ENCODE measurements at places on chromosomes 1 and 21.

- DNase-seq, result no peak
These were observed 15.9 kb downstream of the CAMTA1 start for GRCh38 chr1:6801199-6801598.

- no peak for DNase-seq
These were observed 27.3 kb upstream of the MAGOH start for GRCh38 chr1:53265581-53265980.

- no peak for DNase-seq
These were observed 26.9 kb downstream of the CDK18 start for GRCh38 chr1:205531191-205532025.

GRCh38 chr1:184972315-184973055, 1.8 kb downstream of the NIBAN1 start:
- no peak for DNase-seq

DNA sequence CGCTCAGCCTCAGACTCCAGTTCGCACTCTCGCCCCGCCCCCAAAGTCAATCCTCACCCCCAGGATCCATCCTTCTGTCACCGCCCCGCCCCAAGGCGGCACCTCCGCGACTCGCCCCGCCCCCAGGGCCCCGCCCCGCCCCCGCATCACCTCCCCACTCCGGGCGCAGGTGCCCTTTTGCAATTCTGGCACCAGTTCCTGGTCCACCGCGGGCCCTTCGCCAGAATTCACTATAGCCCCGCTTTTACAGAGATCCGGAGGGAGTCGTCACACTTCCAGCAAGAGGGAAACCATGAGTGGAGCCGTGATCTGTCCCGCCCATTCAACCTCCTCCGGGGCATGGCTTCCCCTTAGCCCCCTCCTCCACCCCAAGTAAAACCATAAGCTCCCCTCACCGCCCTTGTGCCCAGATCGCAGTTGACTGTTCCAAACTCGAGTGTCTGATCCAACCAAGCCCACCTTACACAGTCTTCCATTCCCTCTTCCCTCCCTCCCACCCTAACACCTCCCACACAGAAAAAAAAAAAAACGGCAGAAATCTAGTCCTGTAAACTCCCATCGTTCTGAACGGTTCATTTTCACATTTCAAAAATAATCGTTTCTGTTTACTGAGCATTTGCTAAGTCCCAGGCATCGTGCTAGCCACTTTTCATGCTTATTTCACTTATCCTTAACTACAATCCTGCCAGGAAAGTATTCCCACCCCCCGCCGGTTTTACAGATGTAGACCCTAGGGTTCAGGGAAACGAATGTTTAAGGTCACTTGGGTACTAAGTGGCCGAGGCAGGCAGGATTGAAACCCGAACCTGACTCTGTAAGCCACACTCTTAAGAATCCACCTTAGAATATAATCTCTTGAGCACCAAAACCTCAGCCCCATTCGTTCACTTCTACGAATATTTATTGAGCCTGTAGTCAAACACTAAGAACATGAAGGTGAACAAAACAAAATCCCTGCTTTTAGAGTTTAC, 1.3 kb upstream of the DNAJC16 start:
- DNase-seq, result no peak

- DNase-seq, result no peak
These were observed 30.5 kb downstream of the SLC9A1 start for GRCh38 chr1:27124405-27124804.

GRCh38 chr21:32172106-32172505, 106.7 kb downstream of the MIS18A start:
- no peak for DNase-seq

DNA sequence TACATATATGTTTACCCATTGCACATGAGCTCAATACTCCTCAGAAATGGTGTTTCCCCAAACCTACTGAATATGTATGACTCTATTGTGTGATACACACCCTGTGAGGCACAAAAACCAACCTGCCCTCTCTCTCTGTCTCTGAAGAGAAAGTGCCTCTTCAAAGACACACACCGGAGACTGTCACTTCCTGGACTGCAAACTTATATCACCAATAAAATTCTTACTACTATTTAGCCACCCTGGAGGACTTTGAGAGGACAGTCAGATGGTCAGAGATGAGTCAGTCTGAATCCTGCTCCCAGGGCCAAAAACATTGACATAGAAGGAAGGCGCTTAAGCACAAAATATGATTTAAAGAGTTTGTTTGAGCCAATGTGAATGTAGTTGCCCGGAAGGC, 110.4 kb downstream of the PPIAL4G start:
- no peak for DNase-seq

- DNase-seq, result no peak
These were observed 1.6 kb upstream of the SESN2 start for GRCh38 chr1:28257736-28258135.

GRCh38 chr1:185406691-185407009, 89.6 kb upstream of the IVNS1ABP start:
- no peak for DNase-seq

DNA sequence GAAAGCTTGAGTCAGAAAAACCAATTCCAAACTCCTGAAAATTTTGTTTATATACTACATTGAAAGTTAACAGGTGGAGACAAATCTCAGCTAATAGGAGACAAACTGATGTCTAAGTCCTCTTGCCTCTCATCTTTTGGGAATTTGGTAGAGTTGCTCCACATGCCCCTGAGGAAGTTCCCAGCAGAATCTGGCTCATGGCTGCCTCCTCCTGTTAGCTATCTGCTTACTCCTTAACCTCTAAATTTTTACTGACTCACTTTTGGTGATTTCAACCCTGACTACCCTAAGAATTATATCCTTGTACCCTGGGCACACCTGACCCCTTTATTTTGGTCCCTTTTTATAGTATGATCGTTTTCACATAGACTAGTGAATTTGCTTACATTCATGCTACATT, 633.7 kb upstream of the USP24 start:
- no peak for DNase-seq

GRCh38 chr1:182395906-182396305, 4.3 kb upstream of the GLUL start:
- DNase-seq, result no peak

DNA sequence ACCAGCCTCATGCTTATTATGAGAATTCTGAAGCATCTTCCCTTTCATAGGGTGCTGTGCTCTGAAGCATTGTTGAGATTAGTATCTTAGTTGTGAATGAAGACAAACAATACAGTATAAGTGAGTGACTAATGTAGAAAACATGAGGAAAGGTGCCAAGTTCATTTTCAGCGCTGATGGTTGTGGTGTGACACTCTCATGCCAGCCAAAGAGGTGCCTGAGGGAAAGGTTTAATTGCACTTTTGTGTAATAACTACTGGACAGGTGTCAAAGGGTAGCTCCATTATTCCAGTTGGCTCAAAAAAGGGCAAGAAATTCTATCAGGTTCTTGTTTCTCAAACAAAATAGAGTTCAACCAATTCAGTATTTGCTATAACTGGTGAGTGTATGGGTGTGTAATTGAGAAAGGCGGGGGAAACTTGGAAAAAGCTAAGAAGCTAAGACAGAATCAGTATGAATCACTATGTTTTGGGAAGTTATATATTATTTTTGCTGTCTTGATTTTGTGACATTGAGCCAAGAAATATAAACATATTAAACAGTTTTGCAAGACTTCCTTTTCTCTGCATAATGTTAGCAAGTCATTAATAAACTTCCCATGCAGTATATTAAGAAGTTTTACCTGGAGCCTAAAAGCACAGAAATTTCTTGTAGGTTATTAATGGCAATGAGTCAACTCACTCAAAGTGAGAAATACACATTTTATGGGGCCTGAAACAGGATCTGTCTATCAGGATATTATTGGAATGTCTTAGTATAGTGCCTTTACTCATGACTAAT, 31.8 kb downstream of the KCNK2 start:
- DNase-seq, result no peak

- DNase-seq, result no peak
These were observed 5.1 kb upstream of the FRRS1 start for GRCh38 chr1:99771513-99771918.

- DNase-seq, result no peak
These were observed 223.5 kb downstream of the KIF26B start for GRCh38 chr1:245378311-245378722.

- no peak for DNase-seq
These were observed 650 bp downstream of the PCNX2 start for GRCh38 chr1:233294913-233295236.

GRCh38 chr1:203056012-203056411, 29.7 kb downstream of the PPFIA4 start:
- DNase-seq, result no peak

DNA sequence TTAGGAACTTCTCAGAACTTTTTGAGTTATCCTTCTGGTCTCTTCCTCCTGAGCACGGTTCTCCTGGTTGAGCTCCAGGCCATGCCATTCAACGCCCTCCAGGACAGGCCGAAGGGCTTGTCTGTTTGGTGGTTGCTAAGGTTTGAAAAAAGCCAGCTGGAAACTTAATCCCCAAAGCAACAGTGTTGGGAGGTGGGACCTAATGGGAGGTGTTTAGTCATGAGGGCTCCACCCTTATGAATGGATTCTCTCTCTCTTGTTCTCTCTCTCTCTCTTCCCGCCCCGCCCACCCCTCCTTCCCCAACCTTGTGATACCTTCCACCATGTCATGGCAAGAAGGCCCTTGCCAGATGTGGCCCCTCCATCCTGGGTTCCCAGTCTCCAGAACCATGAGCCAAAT, 829 bp downstream of the KCNE1 start:
- DNase-seq, result no peak

- DNase-seq, result no peak
These were observed 63.8 kb downstream of the FBXO2 start for GRCh38 chr1:11590395-11590794.

- no peak for DNase-seq
These were observed 39.1 kb upstream of the ENAH start for GRCh38 chr1:225691861-225692516.

- peak; percentile 49 for DNase-seq
These were observed 126.5 kb upstream of the TNFSF4 start for GRCh38 chr1:173333581-173333980.

DNA sequence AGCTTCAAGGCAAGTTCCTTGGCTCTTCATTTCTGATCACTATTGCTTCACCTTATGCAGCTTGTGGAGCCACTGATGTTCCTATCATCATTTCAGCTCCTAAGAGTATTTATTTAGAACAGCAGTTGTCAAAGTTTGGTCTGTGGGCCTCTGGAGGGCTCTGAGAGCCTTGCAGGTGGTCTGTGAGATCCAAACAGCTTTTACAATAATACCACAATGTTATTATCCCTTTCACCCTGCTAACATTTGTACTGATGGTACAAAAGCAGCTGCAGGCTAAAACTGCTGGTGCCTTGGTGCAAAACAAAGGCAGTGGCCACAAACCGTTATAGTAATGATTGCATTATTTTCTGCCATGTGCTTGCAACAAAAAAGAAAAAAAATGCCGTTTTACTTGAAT, 33.8 kb downstream of the PATJ start:
- no peak for DNase-seq

- no peak for DNase-seq
These were observed 13.7 kb downstream of the UBR4 start for GRCh38 chr1:19196331-19196730.

DNA sequence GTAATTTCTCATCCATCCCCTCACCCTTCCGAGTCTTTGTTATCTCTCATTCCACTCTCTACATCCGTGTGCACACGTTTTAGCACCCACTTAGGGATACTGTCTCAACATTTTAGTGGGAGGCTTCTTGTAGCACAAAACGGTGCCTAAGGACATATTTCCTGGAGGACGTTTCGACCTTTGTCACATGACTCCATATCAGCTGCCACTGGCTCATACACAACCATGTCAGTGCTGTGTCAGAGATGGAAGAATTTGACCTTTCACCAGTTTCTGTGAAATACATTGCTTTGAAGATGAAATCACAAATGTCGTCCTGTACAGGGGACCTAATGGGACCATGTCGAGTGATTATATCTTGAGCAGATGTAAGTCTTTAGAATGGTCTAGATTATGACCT, 15.6 kb downstream of the B3GALT5 start:
- DNase-seq, result no peak

- peak; percentile 25 for DNase-seq
These were observed 556.8 kb downstream of the PTPRU start for GRCh38 chr1:29793101-29793546.

DNA sequence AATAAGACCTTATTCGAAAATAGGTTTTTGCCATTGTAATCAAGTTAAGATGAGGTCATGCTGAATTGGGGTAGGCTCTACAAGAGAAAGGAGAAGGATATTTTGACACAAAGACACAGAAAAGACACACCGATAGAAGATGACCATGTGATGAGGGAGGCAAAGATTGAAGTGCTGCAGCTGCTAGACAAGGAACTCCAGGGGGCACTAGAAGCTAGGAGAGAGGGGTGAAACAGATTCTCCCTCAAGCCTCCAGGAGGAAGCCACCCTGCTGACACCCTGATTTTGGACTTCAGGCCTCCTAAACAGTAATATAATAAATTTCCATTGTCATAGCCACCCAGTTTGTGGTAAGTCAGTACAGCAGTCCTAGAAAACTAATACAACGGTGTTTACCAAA, 506.8 kb upstream of the CAMK1G start:
- DNase-seq, result peak; percentile 20

GRCh38 chr1:15472587-15472986, 3.3 kb upstream of the CELA2B start:
- no peak for DNase-seq

- no peak for DNase-seq
These were observed 84.0 kb downstream of the MDM4 start for GRCh38 chr1:204600203-204600602.

DNA sequence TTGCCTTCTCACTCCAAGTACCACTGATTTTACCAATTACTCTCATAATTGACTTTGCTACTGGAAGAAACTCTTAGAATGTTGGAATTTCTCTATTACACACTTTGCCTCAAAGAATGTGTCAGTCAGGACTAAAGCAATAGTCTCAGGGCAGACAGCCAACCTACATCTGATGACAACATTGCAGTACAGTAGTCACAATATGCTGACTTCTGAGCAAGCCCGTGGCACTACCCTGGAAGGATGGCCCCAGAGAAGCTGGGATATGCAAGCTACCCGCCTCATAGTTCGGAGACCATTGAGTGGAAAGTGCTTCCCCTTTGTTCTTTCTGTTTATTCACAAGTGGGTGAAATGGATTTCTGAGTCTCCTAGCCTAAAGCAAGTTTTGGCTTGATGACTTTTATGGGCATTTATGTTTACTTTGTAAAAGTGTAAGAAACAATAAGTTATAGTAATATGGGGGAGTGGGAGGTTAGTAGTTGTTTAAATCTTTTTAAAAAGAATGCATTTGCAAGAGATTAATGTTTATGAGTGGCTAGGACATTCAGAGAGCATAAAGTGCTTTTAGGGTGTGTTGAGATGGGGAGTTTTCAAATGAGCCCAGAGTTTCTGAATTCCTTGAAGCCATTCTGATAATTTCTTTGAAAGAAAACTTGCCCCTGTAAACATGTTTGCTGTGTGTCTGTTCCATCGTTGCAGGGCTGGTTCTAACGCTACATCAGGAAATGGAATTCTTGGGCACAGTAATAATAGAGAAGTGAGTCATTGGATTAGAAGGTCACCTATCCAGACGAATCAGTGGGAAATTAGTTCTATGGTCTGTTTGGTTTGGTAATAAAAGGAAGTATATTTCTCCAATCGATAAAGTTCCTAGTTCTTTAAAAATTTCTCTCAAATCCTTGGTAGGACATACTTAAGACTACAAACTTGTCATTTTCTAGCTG, 63.8 kb downstream of the LMO4 start:
- DNase-seq, result no peak

GRCh38 chr1:85339656-85340399, 63.4 kb upstream of the BCL10 start:
- no peak for DNase-seq

All from GM06990 (cell line).